ENCODE measurements at places on chromosomes 12 and 14.

DNA sequence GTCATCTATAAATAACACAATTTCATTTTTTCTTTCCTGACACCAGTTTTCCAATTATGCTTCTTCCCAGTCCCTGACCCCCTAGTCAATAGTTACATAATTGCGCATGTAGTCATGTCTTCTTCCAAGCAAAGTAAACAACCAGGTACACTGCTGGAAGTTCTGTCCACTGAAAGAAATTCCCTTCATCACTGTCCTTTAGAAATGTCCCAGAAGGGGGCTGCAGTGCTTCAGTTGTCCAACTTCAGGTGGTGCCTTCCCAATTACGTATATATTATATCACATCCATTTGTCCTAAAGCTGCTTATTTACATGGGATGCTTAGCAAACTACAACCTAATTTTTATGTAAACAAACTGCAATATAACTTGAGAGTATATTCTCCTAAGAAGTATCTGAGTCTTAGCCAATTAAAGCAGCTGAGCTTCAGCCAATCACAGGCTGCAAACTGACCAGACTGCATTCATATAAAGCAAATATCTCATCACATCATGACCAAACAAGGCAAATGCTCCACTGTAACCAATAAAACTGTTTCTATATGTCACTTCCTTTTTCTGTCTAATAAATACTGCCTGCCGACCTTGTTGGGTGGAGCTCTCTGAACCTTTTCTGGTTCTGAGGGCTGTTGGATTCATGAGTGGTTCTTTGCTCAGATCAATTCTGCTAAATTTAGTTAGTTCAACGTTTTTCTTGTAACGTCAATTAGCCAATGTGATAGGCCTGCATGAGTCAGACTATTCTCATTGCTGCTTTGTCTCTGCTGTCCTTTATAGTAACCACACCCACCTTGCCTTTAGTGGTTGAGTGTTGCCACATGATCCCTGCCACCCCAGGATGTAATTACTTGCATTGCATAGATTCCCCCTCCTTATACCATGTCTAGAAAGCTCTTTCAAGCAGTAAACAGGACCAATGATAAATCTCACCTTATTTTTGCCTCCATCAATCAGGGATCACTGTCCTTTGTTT lies 239.3 kb downstream of the ALG10B start:
- peak; percentile 27 for DNase-seq

GRCh38 chr12:25752710-25753309 lies 199.7 kb upstream of the LMNTD1 start:
- DNase-seq, result no peak

DNA sequence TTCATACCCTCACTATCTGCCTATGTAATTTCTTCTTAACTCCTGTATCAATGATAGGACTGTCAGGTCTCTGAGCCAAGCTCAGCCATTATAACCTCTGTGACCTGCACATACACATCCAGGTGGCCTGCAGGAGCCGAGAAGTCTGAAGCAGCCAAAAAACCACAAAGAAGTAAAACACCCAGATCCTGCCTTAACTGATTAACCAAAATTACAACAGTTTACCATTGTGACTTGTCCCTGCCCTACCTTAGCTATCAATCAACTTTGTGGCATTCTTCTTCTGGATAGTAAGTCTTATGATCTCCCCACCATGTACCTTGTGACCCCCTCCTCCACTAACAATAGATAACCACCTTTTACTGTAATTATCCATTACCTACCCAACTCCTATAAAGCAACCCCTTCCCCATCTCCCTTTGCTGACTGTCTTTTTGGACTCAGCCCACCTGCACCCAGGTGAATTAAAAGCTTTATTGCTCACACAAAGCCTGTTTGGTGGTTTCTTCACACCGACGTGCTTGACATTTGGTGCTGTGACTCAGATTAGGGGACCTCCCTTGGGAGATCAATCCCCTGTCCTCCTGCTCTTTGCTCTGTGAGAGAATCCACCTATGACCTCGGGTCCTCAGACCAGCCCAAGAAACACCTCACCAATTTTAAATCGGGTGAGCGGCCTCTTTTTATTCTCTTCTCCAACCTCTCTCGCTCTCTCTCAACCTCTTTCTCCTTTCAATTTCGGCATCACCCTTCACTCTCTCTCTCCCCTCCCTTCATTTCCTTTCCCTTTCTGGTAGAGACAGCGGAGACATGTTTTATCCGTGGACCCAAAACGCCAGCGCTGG lies 11.5 kb upstream of the LGMN start:
- DNase-seq, result no peak

DNA sequence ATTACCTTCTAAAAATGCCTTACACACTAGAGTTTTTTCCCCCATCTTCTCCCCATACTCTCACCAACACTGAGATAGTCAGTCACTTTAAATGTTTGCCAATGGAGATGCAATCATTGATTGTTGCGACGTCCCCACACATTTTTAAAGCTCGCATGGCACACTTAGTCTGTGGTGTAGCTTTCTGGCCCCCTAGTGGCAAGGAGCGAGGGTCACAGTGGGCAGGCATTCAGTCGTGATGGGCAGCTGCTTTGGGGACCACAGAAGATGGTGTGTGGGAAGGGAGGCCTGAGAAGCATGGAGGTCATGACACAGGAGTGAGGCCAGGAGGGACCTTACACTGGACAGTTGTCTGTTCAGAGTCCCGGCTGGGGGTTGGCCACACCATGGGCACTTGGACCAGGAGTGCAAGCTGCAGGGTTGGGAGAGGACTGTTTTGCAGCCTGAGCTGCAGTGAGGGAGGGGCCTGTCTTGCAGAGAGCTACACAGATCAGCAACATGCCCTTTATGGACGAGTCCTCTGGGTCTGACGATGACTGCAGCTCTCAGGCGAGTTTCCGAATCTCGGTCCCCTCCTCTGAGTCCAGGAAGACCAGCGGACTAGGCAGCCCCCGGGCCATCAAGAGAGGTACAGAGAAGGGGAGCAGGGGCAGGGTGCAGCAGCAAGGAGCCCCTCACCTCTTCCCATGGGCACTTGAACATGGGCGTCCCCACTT lies 28.6 kb downstream of the PIGH start:
- DNase-seq, result peak; percentile 12

- DNase-seq, result no peak
Observed at GRCh38 chr12:52006726-52007157, at the start of gene TAMALIN. TSS of gene TAMALIN (plus strand) at chr12:52006946. CDS start at chr12:52007020, 74 bp downstream.

DNA sequence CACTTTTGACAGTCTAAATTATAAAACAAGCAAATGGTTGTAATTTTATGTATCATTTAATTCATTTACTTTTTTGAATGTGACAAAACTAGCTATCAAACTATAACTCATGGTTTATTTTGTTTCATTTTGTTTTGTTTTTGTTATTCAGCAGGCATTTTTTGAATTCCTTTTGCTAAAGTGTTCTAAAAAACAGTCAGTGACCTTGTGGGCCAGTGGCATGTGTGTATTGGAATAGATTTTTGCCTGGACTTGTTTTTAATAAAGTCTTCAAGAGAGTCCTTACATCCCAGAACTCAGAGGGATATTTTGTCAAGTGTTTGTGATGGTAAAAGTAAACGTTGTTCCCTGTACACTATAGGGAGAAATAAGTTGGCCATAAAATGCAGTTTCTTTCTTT lies 369.7 kb upstream of the SYT1 start:
- no peak for DNase-seq

- DNase-seq, result no peak
Observed at GRCh38 chr12:4116251-4117111, 157.1 kb upstream of the CCND2 start.

DNA sequence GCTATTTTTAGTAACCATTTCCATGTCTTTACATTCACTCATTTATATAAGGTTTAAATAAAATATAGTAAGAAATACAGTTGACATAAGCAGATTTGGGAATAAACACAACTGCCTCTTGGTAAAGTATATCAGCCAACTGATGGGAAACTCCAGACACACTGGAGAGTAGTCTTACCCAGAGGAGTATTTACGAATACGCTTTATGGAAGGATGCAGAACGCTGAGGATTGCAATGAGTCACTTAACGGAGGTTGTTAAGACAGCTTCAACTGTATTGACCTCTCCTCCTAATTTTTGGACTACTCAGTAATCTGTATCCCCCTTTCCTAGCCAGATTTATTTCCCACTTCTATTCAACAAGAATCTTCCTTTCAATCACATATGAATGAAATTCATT lies 6.0 kb downstream of the C2CD5 start:
- no peak for DNase-seq

- no peak for DNase-seq
Observed at GRCh38 chr12:2335109-2335508, 282.3 kb downstream of the CACNA1C start.

GRCh38 chr12:39122562-39123204 lies 217.3 kb upstream of the CPNE8 start:
- DNase-seq, result no peak

- no peak for DNase-seq
Observed at GRCh38 chr14:34064349-34064748, 113.5 kb upstream of the EGLN3 start.

GRCh38 chr14:50830044-50830931 lies 674 bp downstream of the NIN start:
- no peak for DNase-seq

GRCh38 chr12:50268482-50268881 lies 14.8 kb downstream of the LIMA1 start:
- no peak for DNase-seq

GRCh38 chr14:103056322-103057027 lies 874 bp downstream of the CDC42BPB start:
- no peak for DNase-seq

- DNase-seq, result no peak
Observed at GRCh38 chr12:68497702-68498101, 113.0 kb upstream of the RAP1B start.

- peak; percentile 38 for DNase-seq
Observed at GRCh38 chr14:96204151-96205058, at the start of gene BDKRB2. TSS of gene BDKRB2 (plus strand) at chr14:96204839. CDS start at chr14:96237108, 32,269 bp downstream.

DNA sequence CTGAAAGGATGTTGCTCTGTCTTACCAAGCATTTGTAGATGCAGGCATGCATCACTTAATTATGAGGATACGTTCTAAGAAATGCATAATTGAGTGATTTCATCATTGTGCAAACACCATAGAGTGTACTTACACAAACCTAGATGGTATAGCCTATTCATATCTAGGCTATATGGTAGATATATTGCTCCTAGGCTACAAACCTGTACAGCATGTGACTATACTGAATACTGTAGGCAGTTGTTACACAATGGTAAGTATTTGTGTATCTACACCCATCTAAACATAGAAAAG lies 75.9 kb downstream of the IFT81 start:
- no peak for DNase-seq

- DNase-seq, result no peak
Observed at GRCh38 chr14:65096323-65097089, 5.8 kb downstream of the MAX start.

DNA sequence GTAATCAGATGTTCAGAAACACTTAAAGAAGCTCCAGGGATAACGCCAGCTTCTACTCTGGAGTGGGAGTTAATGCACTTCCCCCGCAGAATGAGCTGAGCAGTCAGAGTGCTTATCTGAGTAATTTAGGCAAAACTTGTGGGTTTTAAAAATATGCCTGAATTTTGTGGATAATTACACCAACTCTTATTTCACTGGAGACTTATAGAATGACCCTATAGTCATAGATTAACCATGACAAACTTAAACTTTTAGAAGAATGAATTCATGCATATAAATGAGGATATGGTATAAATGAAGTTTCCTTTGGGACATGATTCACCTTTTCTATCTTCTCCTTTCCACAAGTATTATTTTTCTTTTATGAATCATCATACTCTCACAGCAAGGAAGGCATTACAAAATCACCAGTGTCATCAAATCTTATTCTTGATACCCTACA lies 241.1 kb upstream of the FBXO33 start:
- DNase-seq, result no peak

- no peak for DNase-seq
Observed at GRCh38 chr12:56188131-56188777, 1.0 kb downstream of the SMARCC2 start.

DNA sequence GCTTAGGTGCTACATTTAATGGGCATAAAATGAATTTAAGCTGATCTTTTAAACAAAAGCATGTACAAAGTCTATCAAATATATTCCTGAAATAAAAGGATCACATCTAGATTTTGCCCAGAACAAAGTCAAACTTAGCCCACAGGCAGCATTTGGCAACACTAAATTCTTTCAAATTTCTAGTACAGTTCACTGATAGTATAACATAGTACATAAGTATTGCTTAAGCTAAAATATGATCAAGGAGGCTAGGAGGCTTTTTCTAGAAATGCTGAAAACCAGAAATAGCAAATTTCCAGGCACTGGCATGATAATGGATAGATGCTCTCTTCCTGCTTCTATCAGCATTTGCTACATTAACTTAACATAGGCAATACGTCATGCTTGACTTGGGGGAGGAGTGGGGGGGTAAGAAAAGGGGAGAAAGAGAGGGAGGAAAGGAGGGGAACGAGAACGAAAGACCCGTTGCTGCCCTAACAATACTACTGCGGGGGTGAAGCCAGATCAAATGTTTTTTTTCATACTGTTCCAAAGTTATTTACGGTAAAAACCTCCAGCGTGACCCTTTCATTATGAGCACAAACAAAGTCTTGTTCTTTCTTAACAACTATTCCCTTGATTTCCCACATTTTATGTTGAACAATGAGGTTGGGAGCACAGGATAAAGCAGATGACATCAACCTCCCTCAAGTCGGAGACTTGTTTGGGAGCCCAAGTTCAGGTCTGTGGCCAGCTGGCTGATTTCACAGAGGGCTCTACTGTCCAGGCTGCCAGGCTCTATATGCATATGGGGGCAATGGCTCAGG lies 10.6 kb downstream of the TMED10 start:
- no peak for DNase-seq

GRCh38 chr12:94244165-94245133 lies 96.1 kb downstream of the PLXNC1 start:
- no peak for DNase-seq

GRCh38 chr12:95541436-95541835 lies 9.8 kb downstream of the USP44 start:
- no peak for DNase-seq

DNA sequence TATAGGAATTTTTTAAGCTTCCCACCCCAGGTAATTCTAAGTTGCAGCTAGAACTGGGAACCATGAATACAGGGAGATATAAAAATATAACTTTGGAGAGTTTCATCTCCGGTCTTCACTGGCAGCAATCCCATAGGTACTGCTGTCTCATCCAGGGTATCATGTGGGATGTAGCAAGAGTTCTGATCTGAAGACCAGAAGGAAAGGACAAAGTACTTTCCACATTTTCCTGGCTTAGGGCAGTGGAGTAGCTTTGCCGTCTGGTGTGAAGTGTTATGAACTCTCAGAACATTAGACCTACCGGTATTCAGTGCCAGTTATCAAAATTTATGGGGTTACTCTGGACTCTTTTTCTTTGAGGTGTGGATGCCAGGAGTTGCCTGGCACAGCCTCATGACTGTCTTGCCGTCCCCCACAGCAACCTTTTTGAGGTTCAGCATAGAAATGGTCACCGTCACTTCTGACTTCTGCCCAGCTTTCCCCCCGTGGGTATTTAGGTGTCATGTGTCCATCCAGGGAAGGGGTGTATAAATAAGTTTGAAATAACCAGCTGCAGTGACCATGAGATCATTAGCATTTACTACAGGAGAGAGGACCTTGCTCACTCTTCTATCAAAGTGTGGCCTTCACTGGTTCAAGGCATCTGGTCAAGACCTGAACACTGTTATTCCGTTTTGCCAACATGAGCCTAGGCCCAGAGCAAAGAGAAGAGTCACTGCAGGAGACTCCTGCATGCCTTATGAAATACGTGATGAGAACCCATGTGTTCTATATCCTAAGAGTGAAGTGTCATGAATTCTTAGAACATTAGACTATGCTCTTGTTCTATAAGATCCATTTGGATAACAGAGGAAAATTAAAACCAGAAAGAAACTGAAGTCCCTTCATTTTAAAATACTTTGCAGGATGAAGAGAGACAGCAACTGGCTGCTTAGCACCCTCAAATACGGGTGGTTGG lies 22.2 kb downstream of the TMEM233 start:
- no peak for DNase-seq

- DNase-seq, result peak; percentile 8
Observed at GRCh38 chr12:27176765-27177164, 67.3 kb upstream of the STK38L start.
